ENCODE measurements at places on chromosomes 12 and 14.

- DNase-seq: no peak
Observed at GRCh38 chr14:91090743-91091142, 23.1 kb upstream of the DGLUCY start.

- DNase-seq: no peak
Observed at GRCh38 chr12:65123435-65124063, 2.4 kb upstream of the WIF1 start.

DNA sequence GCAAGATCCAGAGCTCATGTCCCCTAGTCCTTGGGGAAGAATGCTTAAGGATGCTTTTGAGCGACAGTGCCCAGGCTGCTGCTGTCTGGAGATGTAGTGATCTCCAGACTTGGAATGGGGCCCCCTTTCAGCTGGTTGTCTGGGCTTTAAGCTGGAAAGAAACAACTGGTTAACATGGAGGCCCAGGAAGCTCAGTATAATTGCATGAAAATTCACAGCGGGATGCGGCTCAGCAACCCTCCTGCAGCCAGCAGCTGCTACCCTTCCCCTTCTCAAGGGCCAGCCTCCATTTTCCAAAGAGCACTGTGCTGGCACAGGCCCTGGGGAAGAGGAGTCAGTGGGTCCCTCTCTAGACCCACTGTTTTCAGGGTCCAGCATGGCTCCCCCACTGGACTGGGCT, 26.3 kb downstream of the RAB35 start:
- no peak for DNase-seq

DNA sequence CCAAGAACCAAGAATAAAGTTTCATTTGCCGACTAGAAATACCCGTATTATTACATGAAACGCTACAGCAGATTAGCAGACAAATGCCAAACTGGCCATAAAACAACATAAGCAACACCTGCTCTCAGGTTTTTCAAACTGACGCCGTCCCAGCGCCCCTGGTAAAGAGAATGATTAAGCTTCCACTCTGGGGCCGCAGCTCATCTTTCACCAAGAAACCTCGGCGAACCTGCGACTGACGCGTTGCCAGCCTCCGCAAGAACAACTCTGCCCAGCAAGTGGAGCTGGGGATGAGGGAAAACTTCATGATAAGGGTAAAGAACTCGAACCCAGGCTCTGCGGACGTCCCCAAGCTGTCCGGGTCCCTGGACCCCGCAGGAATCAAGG, 530 bp downstream of the ARL1 start:
- no peak for DNase-seq

GRCh38 chr14:93720981-93721483, 67.3 kb downstream of the PRIMA1 start:
- no peak for DNase-seq

DNA sequence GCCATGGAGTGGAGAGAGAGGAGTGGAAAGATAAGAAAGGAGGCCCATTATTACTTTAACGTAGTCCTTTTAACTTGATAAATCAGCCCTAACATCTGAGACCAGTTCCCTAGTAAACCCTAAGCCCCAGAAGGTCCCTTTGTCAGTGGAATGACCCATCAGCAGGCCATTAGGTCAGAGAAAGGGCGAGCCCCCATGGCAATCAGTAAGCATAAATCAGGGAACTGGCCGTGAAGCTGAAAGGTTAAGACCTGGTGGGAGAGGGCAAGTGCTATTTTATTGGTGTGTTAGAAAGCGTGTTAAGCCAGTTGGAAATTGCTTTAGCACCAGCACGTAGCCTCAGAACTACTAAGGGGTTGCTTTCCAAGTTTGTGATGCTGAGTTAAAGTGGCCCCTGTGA, 708.0 kb downstream of the BCL11B start:
- no peak for DNase-seq

GRCh38 chr12:12460935-12461922, 101.4 kb downstream of the DUSP16 start:
- DNase-seq: no peak

Measured in CD4-positive, alpha-beta T cell (primary cell).